ENCODE measurements at places on chromosomes 2 and 18.

DNA sequence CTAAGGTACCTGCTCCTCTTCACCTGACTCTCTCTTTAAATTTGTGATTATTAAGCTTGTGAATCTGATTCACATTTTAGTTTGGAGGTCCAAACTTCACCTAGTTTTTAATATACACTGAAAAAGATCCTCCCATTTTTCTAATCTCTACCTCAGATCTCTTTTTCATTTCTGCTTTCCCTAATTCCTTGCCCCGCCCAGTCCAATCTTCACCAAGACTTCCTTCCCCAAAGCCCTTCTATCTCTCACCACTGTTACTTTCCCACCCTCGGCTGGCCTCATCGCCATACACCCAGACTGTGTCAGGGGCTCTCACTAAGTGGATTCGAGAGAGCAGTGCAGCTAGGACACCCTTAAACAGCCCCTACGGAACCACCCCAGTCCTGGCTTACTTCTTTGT lies 40.0 kb downstream of the LBH start:
- peak; percentile 57 for DNase-seq

- DNase-seq: no peak
Measured at GRCh38 chr2:240132651-240132980, 3.5 kb downstream of the COPS9 start.

- peak; percentile 41 for DNase-seq
Measured at GRCh38 chr2:226121046-226121738, 678.4 kb downstream of the IRS1 start.

GRCh38 chr2:68747900-68748299 lies 13.3 kb downstream of the ARHGAP25 start:
- DNase-seq: no peak

DNA sequence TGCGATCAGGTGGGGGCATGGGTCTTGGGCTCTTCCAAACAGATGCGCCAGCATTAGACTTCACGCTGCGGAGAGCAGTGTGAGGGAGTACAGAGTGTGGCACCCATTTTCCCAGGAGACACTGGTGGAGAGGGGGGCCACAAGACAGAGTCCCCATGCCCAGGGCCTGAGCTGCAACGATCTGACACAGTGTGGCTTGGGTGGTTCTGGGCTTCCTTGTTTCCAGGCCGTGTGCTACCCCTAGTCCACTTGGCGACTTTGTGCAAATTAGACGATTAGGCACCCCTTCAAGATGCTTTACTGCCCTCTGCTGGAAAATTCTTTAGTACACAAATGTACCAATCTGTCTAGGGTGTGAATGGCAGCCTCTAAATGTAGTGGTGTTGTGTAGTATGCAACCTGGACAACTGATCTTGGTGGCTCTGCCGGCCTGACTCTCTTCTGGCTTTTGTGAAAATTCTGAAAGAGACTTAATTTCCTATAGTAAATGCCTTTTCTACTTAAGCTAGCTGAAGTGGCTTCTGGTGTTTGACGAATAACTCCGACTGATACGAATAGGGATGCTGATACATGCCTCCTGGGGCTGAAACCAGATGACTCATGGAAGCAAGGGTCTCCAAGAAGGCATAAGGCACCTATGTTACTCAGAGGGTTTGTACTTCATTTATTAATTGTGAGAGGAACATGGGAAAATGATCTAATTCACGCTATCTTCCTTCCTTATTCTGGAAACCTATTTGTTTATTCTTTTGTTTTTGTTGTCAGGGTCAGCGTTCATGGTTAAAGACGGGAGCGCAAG lies 92.3 kb upstream of the SMAD2 start:
- peak; percentile 92 for DNase-seq

DNA sequence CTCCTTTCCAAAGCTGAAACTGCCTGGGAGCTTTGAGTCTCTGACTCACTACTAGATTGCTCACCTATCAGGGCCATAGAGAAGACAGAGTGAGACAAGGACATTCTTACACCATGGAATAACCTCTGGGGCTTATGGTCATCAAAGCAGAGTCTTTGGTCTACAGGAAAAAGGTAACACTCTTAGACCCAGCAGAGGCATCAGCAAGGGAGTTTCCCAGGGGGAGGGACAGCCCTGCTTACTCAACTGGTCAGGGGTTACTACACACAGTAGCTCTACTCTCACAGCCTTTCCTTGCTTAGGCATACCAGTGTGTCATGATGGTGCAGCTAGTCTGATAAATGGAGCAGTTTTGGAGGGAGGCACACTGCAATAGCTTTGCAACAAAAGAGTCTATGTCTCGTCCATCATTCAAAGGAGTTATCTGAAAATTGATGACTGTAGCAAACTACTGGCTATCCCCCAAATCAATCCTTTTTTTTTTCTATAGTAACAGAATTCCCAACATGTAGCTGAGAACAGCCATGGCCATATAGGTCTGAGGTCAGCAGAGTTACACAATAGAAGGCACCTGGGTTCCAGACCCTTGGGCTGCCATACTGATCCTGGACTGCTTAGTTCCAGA lies 22.4 kb upstream of the CD28 start:
- DNase-seq: no peak

DNA sequence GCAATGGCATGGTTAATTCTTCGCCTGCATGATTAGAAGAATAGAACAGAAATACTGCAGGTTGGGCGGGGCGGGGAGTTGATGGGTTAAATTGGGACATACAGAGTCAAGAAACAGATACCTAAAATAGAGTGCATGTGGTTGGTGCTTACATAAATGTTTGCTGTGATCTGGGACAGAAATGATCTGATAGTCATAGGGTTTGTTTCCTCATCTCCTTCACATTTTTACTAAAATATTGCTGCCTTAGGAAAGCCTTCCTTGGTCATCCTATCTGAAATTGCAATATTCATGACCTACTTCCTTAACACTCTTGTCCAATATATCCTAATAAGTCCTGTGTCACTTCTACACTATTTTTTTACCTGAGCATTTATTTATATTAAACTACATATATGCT lies 163.9 kb downstream of the TMEFF2 start:
- no peak for DNase-seq

DNA sequence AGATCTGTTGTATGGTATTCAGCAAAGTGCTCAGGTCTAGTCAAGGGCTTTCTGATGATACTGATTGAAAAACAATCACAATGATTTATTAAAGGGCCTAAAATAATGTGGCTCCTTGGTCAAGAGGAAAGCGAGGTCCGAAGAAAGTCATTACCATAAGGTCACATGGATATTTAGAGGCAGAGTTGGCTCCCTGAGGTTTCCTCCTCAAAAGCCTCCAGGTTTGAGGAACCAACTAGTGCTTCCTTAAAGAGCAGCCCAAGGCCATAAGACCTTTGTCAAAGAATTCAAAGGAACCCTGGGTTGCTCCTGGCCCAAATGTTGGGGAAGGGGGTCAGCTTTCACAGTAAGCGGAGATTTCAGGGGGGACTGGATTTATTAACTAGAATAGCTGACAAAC lies 280.7 kb upstream of the ATP5MC3 start:
- no peak for DNase-seq

GRCh38 chr2:234446404-234447076 lies 50.3 kb downstream of the ARL4C start:
- DNase-seq: peak; percentile 92

DNA sequence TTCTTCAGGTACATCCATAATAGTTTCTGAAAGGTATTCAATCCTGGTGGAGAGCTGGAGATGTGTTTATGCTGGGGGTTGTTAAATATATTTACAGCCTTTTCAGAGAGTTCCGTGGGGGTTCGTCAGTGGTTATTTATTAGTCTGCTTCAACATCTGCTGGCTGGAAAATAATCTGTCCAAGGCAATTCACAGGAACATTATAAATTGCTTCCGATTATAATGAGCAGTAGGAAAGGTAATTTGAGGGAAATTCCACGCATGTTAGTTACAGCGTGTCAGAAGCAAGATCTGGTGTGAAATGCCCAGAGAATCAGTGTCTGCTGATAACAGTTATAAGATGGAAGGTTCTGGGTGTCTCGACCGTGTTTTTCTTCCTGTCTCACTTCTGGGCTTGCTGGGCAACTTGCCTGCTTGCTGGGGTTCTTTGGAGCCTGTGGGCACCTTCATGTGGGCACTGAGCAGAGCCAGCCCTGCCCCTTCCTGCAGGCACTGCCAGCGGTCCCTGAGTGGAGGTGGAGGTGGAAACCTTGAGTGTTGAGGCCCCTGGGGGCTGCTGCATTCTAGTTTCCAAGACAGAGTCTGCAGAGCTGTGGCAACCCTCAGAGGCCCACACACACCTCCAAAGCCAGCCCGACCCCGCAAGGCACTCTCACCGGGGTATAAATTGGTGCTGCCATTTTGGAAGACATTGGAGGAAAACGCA lies 185.7 kb downstream of the FAM210A start:
- DNase-seq: no peak

DNA sequence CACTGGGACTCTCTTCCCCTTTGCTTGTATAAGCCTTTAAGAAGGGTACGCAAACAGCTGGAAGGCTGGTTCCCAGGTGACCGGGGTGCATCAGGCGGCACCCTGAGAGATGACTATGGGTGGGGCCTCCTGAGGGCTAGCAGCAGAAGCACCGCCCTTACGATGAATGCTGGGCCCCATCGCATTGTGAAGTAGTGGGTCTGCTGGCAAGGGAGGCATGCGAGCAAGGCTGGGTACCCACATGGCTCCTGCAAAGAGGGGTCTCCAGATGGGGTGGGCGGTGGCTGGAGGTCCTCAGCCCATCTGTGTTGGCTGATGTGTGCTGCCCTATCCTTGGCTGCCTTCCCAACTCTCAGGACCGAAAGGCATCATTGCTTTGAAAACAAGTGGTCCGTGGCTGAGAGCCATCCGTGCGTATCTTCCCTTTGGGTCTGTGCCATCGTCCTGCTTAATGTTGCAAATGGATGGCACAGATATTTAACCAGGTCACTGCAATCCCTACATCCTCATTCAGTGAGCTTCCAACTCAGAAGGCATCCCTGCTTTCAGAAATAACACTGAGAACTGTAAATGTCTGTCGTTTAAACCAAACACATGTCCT lies 83.5 kb upstream of the GPC1 start:
- DNase-seq: no peak

DNA sequence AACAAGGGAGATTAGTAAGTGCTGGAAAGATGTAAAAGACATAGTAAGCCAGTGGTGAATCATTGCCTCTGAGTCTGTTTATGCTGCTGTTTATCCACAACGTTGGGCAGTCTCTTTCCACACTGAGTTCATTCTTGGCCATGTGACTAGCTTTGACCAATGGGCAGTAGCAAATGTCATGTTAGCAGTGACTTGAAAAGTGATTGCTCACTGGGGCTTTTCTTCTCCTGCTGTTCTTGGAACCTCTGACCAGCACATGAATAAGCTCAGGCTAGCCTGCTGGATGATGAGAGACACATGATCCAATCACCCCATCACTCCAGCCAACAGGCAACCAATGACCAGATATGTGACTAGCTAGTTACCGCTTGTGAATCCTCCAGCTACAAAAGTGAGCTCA lies 360.4 kb downstream of the SLC4A3 start:
- no peak for DNase-seq

DNA sequence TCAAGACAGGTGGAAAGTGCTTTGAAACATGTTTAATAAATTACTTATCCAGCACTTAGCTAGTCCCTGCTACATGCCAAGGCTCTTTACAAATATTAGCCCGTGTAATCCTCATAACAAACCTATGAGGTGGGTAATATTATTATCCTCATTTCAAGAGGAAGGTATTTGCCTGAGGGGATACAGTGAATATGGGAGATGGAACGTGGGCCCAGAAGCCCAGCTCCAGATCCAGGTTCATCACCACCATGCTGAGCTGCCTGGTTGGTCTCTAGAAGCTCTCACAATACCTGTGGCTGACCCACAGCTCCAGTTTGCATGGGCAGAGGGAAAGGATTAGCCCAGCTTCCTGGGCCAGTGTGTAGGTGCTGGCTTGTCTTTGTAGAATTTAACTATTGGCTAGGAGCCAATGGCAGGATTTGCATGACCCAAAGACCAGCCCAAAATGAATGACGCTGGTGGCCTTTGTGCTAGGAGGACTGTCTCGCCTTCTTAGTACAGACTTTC lies 61.6 kb upstream of the ATP8B1 start:
- no peak for DNase-seq

- no peak for DNase-seq
Measured at GRCh38 chr18:2147476-2148230, 423.7 kb downstream of the METTL4 start.

DNA sequence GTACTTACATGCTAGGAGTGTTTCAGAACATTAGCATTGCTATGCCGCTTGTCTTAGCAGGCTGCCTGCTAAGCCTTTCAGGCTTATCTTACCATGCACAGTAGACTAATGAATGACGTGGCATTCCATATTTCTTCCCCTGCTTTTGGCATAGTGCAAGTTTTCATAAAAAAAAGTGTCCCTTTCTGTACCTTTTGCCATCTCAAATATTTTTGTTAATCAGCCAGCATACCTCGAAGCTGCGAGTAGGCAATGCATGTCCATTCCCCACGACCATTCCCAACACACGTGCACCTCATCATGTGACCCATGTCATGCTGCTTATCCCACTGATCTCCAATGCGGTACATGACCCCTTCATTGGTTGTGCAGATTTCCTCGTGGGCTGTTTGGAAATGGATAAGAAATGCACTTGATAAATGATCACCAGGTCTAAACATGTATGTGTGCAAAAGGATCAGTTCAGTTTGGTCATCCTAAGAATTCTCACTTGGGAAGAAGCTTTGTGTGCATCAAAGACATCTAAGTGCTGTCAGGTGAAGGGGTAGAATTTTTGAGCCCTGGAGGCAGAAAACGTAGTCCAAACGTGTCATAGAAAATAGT lies 13.9 kb downstream of the FN1 start:
- DNase-seq: peak; percentile 8

- no peak for DNase-seq
Measured at GRCh38 chr2:173397539-173397938, 42.9 kb downstream of the CDCA7 start.

GRCh38 chr18:55283309-55283708 lies 304.7 kb downstream of the TCF4 start:
- no peak for DNase-seq

DNA sequence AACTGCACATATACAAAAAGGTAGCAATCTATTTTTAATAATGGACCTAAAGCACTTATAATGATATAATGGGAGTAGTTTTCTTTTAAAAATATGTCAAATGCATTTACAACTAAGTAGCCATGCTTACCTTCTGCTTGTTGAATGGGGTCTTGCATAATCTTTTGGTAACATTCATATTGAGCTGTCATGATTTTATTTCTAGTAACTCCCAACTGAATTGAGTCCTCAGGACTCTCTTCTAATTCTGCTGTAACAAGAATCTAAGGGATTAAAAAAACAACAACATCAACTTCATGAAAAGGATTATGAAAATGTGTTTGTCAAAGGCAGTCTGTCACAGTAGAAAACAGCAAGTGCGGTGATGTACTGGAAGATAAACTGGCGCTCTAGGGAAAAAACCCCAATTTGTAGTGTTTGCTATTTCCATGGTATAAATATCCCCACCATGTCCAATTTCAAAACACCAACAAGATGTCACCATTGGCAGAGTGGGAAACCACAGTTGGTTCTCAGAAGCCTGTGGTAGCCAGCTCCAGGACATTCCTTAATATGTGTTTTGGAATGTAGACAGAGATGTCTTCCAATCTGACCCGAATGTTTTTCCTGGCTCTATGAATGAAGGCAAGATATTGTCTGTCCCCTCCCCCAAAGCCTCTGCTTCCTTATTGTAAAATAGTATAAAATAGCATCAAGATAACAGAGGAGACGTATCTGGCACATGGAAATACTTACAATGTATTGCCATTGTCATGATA lies 64.8 kb downstream of the CALCRL start:
- DNase-seq: no peak

GRCh38 chr2:218400167-218400929 lies 680 bp downstream of the CTDSP1 start:
- DNase-seq: peak; percentile 72

Measured in hematopoietic multipotent progenitor cell treated with erythropoietin and hydrocortisone succinate and interleukin-3 and kit ligand, for 4 days (in vitro differentiated cells).